Activated CD4-positive, alpha-beta T cell treated with anti-CD3 and anti-CD28 coated beads for 48 hours (primary cell): ENCODE measurements at places on chromosomes 3 and 15.

- no peak for DNase-seq
These were observed 218.7 kb upstream of the MDFIC2 start for GRCh38 chr3:70531063-70531657.

GRCh38 chr15:71191296-71191695, 76.0 kb downstream of the THSD4 start:
- DNase-seq: no peak

DNA sequence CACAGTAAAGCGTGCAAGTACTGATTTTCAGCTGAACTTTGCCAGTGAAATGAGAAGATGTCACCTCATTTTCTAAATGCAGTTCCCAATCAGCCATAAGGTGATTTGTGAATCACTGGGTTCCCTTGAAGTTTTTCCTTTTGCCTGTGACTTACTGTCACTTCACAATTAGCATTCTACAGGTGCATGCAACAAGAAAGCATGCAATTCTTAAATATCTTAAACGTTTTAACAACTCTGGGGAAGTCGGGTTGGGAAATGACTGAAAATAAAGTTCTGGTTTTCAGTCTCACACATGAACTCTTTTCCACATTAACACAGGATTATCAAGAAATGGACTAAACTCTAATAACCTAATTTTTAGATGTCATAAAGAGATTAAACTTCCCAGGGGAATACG, 5.2 kb downstream of the GSK3B start:
- no peak for DNase-seq

GRCh38 chr3:53495146-53495519, 722 bp downstream of the CACNA1D start:
- DNase-seq: no peak

DNA sequence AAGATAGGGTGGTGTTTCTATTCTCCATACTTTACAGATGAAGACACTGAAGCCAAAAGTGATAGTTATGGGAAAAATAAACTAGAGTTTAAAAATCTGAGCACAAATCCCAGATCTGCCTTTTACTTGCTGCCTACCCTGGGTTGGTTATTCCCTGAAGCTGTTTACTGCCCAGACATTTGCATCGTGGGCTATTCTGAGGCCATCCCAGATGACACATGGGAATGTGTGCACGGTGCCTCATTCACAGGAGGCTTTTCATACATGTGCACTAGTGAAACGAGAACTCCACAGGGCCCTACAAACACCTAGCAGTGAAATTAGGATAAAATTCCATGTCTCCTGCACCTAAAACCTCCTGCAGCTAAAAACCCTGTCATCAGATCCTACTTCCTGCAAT, 17.5 kb downstream of the MYO5C start:
- no peak for DNase-seq
